ENCODE measurements at places on chromosomes 2 and 18.

DNA sequence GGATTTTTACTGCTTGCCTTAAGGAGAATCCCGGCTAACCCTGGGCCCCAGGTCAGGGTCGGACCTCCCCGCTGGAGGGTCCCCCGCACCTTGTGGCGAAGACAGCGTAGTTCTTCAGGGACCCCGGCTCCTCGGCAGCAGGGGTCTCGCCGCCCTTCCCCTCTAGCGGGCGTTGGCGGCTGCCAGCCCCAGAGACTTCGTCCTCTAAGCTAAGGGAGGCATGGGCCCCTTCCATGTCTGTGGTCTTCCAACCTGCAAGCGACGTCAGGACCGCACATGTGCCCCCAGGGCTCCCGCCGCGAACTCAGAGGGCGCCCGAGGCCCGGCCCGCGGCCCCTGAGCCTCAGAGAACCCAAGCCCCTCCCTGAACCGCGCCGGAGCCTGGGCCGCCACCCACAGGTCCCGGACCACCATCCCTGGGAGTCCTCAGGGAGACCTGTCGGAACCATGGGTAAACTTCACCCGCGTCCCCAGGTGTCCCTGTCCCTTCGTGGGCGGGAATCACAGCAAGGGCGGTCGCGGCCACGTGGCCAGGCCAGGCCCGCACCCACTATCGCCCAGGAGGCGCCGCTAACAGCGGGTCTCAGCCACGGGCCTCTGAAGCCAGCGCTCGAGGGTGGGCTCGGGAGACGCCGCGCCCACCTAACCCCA is 562 bp downstream of the ANKMY1 start:
- no peak for DNase-seq

DNA sequence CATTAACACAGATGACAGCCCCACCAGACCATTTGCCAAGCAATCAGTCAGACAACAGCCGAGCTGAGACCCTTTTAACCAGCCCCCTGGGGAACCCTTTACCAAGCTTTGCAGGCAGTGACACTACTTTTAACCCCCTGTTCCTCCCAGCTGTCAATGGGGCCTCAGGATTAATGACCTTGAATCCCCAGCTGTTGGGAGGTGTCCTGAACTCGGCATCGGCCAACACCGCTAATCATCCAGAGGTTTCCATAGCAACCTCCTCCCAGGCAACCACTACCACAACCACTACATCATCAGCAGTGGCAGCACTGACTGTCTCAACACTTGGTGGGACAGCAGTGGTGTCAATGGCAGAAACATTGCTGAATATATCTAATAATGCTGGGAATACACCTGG is 160.9 kb upstream of the EPC2 start:
- no peak for DNase-seq

GRCh38 chr2:218015586-218016521 is 13.1 kb upstream of the TNS1 start:
- no peak for DNase-seq

DNA sequence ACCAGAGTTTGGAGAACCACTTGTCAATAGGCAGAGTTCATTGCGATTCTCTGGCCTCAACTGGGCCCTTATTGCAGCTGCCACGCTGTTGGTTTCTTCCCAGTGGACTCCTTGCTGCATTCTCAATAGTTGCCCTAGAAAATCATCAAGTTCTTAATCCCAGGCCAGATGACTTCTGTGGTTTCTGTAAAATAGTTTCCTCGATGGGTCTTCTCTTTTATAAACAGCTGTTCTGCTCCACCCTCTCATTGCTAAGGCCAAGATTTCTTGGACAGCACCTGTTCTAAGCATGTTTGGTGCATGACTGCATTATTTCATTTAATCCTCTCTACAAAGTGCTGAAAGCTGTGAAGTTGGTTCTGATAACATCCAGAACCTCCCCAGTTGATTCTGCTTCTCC is 131.0 kb downstream of the BCL2L11 start:
- no peak for DNase-seq

- peak; percentile 97 for DNase-seq
These were observed 32.3 kb downstream of the STEAP3 start for GRCh38 chr2:119255760-119256581.

GRCh38 chr2:63977904-63978303 is 41.3 kb downstream of the VPS54 start:
- no peak for DNase-seq

- no peak for DNase-seq
These were observed 4.5 kb upstream of the PUM2 start for GRCh38 chr2:20355131-20355530.

DNA sequence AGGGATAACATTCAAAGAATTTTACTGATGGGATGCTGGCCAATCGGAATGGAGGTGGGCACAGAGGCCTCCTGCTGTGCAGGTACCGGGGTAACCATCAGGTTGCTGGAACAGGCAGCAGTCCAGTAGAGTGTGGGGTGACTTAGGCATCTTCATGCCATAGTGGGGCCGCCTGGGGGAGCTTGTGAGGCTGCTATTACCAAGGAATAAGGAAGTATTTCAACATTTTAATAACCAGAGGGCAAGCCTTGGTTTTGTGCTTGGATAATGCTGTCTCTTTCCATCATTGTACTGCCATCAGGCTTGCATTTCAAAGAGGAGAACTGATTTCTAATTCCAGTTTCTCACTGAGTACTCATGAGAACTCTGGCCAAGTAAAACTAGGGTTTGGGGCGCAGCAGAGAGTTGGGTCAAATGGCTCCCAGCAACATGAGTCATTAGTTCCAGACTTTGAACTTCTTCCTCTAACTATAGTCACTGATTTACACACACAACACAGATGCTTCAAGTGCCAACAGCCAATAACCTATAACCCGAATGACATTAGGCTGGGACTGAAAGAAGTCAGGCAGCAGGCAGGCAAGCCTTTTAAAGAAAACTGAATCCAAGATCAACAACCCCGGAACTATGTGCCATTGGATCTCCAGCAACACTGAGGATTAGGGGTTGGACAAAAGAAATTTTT is 56.1 kb upstream of the FHL2 start:
- DNase-seq: peak; percentile 82

GRCh38 chr2:241894681-241895426 is 25.3 kb downstream of the RTP5 start:
- no peak for DNase-seq

DNA sequence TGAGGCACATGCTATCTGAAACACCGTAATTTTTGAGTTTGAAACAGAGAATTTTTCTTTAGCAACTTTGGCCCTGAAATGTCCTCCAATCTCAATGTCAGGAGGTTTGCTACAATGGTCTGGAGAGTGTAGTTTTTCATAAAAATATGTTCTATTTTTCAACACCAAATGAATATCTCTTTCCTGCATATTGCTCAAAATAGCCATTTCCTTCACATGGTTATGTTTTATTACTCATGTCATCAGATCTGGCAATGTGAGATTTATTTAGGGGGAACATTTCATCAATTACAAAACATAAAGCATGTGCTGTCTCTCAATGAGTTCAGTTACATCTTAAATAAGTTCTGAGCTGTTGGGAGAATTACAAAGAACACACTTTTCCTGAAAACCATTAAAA is 871.9 kb upstream of the FSHR start:
- no peak for DNase-seq

DNA sequence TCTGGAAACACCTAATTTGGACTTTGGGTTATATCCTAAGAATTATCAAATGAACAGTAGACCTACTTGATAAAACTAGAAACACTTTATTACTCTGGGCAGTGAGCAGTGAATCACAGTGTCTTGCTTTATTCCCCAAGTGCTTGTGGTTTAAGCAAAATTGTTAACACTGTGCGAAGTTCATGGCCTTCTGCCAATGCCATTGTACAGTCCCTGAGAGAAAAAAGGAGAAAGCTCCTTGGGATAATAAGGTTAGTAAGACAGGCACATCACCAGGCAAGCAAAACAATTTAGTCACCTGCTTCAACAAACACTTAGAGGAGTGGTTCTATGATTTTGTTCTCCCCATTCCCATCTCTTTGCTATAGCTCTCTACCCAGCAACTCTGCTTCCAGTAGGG is 39.8 kb downstream of the ADCYAP1 start:
- peak; percentile 81 for DNase-seq

DNA sequence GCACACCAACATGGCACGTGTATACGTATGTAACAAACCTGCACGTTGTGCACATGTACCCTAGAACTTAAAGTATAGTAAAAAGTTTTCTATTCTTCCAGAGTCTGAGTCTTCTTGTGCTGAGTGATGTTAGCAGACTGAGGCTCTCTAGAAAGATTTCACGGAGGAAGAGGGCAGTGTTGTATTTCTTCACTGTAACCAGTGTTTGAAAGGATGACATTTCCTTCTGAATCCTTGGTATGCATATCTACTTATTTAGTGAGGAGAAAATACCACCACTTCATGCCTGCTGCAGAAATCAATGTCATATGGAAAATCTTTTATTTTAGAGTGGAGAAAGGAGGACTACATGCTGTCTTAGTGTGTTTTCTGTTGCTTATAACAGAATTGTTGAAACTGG is 357.1 kb downstream of the CCDC85A start:
- DNase-seq: no peak

GRCh38 chr2:239378918-239379640 is 21.7 kb downstream of the HDAC4 start:
- no peak for DNase-seq

- no peak for DNase-seq
These were observed 145.1 kb downstream of the PTGR3 start for GRCh38 chr18:75063615-75064512.

Data from RCC 7860 (cell line).